ENCODE measurements at places on chromosomes 5 and 9. TPM values are rescaled to one million over a fixed set of nuclear protein-coding genes. Genes with fewer than 3 reads are reported as not detected.

- no peak for DNase-seq
Observed at GRCh38 chr5:122077366-122078115, 518 bp downstream of the LOX start.

ENTREP1 gene
- 0.82 TPM for total RNA-seq

DNA sequence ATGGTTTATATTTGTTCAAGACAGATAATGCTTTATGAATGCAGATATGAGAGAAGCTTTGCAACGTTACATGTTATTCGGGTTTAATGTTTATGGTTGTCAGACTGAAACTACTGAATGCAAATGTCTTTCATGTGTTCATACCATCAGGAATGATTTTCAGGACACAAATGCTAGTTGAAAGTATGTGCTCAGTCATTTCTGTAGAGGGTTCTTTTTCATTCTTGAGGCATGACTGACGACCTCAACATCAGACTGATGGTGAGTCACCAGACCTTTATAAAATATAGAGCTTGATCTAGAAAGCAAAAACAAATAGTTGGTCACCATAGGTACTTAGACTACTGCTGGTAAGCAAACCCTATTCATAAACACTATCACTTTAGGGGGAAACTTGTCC, 287.3 kb upstream of the NUDT12 start:
- DNase-seq = no peak

MEIKIN gene
- not detected for total RNA-seq

GRCh38 chr9:106785200-106785599, 77.8 kb upstream of the ZNF462 start:
- no peak for DNase-seq

DNA sequence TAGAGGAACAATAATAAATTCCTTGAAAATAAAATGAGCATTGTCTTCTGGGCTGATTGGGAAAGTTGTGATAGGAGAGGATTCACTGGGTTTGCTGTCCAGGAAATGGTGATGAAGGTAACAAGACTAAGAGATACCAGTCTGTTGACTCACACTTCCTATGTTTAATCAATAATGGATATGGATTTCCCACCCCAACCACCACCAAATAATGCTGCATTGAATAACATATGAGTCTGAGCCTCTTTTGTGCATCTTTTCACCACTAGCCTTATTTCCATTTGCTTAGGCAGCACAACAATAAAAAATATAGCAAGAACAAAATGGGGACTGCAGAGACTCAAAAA, 120.2 kb upstream of the NFIB start:
- no peak for DNase-seq

DNA sequence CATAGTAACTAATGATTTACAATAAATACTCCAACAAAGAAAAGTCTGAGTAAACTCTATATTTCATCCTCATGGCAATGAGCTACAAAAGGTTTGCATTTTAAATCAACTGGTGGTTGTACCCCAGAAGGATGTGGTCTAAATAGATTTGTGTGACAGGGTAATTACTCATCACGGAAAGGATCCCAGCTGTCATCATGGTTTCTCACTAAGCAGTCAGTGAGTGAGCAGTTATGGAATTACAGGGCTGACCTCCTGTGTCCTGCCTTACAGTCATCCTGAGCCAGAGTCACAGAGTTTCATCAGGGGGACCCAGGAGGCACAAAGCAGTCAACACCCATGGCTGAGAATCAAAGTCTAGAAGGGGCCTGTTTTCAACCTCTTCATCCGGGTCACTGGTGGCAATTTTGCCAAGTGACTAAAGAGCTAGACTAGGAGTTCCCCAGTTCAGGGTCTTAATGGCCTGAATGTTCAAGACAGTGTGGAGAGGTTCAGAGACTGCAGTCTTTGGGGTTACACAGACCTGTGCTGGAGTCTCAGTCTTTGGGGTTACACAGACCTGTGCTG, 210.7 kb upstream of the SLC24A2 start:
- DNase-seq = no peak

- DNase-seq = no peak
Observed at GRCh38 chr5:133460172-133460758, 152.1 kb downstream of the FSTL4 start.

GABRA6 gene
- total RNA-seq = under 0.01 TPM
